ENCODE measurements at places on chromosomes 12 and 14.
A peak's percentile ranks its signal among the peaks of the same experiment; 100 is the strongest.

- no peak for DNase-seq
These were observed 9.0 kb downstream of the ARHGDIB start for GRCh38 chr12:14952299-14952921.

- no peak for DNase-seq
These were observed 5.9 kb upstream of the MYO1A start for GRCh38 chr12:57055824-57056223.

- no peak for DNase-seq
These were observed 15.2 kb downstream of the SLC8A3 start for GRCh38 chr14:70173569-70173968.

DNA sequence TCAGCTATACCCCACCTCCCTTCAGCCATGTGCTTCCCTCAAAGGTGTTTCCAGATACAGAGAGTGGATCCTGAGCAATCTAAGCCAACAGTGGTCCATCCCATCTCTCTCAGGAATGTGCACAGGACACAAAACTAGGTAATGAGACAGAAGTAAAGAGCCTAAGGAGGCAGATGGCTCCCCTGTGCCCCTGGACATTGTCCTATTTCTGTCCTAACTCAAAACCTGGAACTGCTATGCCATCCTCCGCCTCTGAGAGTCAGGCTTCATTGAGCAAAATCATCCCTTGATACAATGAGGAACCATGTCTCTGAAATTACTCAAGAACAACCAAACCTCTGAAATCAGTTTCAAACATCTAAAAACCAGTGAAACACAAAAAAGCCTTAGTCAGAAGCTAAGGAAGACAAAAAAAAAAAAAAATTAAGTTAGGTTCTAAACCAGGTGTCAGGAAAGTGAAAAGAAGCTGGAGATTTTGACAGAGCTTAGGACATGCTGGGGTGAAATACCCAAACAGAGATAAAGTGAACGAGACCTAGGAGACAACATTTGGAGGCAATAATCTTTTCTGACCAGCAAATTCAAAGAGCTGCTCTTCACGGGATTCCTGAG lies 200.3 kb upstream of the PLEKHG7 start:
- DNase-seq, result no peak

DNA sequence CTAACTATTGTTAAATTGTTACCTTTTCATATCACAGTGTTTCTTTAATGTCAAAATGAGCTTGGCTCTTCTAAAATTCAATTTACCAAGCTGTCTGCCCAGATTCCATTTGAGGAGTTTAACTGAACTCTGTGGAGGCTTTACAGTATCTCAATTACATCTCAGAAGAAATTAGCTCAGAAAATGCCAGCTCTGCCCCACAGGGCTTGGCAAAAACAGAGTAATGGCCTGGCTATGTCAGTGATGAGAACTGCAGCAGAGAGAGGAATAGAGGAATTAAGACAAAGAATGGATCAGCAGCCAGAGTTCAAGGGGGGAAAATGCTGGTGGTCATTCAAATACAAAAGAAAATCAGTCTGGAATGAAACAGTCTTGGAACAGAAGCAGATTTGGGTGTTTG lies 15.8 kb upstream of the TMTC1 start:
- no peak for DNase-seq

DNA sequence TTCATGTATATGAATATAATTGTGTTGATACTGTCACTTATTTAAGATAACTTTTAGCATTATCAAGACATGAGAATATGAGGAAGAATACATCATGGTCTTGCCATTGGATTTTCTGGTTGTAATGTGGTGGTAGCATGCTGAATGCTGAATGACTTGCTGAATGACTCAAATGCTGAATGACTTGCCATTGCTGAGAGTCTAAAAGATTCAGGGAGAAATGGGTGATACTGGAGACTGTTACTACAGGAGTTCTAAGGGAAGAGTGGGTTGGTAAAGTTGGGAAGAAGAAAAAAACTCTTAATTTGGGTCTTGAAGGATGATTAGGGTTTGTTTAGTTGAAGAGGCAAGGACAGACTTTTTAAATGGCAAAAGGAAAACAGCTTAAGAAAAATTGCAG lies 72.1 kb upstream of the MANSC4 start:
- DNase-seq, result no peak

DNA sequence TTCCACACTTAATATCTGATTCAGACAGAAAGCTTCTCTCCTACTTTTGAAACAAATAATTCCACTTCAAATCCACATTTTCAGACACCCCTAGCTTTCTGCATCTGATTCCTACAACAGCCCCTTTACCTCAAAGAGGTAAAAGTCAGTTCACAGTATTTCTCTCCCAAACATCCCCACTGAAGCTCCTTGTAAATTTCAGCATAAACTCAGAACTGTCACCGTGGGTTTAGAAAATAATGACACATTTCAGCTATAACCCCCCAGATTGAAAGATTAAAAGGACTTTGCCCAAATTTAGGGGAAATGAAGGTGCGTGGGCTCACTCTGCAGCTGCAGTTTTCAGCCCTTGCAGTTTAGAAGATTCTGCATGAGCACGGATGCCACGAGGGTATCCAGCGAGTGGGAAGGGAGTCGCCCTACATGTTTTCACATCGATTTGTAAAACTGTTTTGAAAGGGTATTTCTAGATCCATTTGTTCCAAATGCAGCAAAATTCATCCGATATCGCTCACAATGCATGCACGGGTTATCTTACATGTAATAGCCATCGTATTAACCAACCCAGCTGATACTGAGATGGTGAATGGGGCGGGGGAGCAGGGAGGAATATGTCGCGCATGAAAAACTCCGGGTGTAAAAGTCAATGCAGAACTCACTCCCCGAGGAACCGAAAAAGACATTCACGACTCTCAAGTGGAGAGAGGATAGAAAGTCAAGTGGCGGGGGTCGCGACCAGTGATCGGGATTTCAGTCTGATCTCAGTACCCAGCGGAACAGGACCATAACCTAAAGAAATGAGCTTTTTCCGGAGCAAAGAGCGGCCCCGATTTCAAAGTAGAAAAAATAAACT lies 5.0 kb upstream of the CCND2 start:
- peak; percentile 52 for DNase-seq

DNA sequence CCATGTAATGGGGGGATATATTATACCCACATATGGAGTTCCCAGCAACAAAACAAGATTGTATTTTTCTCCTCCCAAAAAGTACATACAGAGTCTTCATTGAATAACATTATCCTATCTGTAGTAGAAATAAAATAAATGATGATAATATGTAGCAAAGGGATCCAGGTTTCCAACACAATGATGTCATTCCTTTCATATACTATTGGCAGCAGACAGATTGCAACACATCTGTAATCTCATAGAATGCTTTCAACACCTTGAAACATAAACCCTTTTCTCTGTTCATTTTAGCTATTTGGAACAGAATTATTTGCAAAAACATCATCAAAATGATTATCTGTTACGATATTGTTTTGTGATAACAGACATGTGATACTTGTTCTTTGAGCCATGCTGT lies 317.6 kb downstream of the DPF3 start:
- no peak for DNase-seq

DNA sequence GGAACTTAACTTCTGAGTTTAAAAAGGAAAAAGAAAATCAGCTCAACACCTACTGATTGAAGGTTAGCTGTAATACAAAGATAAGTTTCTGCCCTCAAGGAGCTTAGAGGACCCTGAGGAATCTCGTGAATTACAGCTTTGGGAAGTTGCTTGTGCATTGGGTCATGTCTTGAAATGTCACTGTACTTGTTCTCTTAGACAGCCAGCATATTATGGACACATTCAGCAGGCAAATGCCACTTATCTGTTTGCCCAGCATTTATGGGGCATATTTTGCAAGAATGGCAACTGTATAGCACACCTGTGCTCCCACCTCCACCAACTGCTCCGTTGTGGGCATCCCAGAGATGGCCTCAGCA lies 263.6 kb upstream of the CRY1 start:
- no peak for DNase-seq

- no peak for DNase-seq
These were observed 1485.4 kb upstream of the TMEM132C start for GRCh38 chr12:126781593-126781992.

GRCh38 chr14:95522116-95522515 lies 5.7 kb upstream of the SYNE3 start:
- no peak for DNase-seq

- no peak for DNase-seq
These were observed 127.6 kb downstream of the MIPOL1 start for GRCh38 chr14:37325332-37325731.

- no peak for DNase-seq
These were observed 12.5 kb upstream of the KRT80 start for GRCh38 chr12:52204095-52204930.

GRCh38 chr12:76255692-76256091 lies 92.5 kb downstream of the BBS10 start:
- no peak for DNase-seq

DNA sequence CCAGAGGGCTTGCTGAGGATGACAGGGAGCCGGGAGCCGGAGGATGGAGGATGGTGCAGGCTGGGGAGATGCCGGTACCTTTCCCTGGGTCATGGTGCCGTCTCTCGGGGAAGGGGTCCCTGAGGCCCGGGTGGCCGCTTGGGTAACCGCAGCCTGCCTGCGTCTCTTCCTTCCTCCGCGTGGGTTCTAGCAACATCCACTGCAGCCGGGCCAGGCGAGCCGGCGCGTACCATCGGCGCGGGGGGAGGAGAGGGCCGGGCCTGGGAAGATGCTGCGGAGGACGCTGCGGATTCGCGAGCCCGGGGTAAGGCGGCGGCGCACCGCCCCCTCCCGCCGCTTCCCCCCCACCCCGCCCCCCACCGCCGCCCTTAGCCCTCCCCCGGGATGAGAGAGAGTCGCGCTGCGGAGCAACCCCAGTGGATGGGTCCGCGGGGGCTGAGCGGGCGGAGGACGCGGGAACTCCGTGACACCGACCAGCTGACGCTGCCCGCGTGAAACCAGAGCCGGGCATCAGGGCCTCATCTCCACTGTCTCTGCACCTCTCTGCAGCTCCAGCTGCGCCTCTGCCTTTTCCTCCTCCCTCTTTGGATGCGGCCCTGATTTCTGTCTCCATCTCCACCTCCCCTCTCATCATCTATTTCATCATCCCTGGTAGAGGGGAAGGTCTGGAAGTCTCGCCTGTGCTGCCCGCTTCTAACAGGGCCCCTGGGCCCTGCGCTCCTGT lies at the start of gene FAIM2:
Gene FAIM2 (minus strand): TSS at position 201 of the 724 bp plus-strand sequence. CDS start 108 bp downstream, at position 93.
- peak; percentile 66 for DNase-seq

- DNase-seq, result no peak
These were observed 45.6 kb downstream of the FNTB start for GRCh38 chr14:65032319-65032718.

DNA sequence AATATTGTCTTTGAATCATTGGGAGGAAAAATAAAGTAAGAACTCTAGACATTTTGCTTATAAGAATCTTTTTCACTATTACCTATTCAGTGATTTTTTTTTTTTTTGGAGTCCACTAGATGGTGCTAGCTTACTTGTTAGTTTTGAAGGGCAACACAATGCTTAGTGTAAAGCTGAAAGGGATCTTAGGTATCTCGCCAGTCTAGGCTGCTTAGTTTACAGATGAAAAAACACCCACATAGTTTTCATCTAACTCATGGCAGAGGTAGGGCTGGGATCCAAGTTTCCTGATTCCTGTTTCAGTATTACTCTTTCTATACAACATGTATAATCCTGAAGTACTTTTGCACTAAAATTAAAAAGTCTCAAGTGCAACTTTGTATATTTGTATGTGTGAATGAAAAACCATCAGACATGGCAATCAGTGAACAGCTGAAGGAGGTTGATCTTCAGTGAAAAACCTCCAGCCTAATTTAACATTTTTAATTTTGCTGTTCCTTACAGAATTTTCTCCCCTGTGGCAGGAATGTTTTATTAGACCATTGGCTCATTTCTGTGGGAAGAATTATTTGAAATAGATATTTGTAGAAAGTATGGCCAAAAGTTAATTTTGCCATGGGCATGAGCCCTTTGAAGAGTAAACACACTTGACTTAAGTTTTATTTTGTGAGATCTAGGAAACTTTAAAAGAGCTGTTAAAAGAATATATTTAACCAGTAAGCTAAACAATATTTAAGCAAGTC lies 40.7 kb downstream of the LRRIQ1 start:
- DNase-seq, result peak; percentile 70

DNA sequence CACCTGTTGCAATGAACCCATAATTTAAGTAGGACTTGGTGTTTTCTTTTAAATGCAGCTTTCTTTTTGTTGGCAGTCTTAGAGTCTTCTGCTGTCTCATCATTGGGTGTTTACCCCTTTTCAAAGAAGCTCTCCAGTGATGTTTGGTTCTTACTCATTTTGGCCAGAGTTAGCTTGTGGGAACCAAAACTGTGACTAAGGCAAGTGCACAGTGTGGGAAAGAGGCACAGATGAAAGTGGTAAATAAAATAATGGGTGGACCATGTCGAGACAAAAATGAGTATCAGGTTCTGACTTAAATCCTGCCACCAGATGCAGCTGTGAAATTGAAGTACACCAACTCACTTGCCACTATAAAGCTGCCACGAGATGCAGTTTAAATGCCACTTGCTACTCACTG lies 615.4 kb upstream of the MIS18BP1 start:
- DNase-seq, result no peak

DNA sequence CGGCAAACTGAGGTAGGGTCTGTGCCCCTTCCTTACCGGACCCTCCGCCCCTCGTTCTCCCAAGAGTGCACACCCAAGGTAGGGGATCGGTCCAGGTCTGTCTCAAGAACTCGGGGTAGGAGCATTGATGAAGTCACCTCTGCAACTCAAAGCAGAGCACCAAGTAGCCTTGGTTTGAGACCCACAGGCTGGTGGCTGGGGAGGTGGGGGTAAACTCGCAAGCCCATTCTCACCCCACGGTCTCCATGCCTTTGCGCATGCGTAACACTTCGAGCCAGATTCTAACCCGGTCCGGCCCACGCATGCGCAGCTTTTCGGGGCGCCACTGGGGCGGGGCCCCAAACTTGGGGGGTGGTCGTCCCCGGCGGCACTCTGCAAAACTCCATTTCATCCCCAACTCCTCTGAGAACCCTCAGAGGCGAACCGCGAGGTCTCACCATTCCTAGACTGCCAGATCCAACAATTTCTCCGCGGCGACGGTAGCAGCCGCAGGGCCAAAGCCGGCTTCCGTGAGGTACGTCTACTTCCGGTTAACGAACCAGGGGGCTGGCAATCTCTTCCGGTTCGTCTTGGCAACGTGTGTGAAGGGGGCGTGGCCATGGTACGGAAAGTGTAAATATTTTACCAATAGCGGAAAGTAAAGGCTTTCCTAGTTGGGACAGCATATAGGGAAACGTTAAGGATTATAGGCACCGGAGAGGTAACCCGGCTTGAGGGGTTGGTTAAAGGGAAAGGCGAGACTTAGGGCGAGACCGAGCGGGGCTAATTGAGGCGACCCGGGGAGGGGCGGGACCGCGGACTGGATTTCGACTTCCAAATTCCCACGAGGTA lies at the start of gene MCRS1:
Gene MCRS1 (minus strand): TSS at position 532 of the 831 bp plus-strand sequence. CDS start 1,411 bp downstream, outside the sequence.
- DNase-seq, result peak; percentile 84

DNA sequence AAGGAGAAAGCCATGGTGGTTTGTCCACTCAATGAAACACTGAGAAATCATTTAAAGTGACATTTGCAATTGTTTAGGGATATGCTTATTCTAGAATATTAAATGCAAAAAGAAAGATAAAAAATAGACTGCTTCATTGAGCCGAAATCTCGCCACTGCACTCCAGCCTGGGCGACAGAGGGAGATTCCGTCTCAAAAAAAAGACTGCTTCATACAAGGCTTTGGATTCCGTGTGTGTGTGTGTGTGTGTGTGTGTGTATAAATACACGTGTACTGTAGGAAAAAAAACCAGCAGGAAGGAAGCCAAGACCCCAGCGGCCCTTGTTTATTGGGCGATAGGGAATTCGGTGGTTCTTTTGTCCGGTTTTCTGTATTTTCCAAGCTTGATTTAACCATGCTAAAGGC lies 3.2 kb upstream of the ZNF839 start:
- DNase-seq, result peak; percentile 52

GRCh38 chr14:52610187-52610586 lies 57.6 kb downstream of the GPR137C start:
- DNase-seq, result no peak

GRCh38 chr12:55822228-55822627 lies 4.4 kb downstream of the ORMDL2 start:
- DNase-seq, result no peak
